ENCODE measurements at places on chromosomes 1 and 21. TPM values are rescaled to one million over a fixed set of nuclear protein-coding genes. Genes with fewer than 3 reads are reported as not detected.
A peak's percentile ranks its signal among the peaks of the same experiment; 100 is the strongest.

The AUNIP gene
- 15.1 TPM for total RNA-seq

DNA sequence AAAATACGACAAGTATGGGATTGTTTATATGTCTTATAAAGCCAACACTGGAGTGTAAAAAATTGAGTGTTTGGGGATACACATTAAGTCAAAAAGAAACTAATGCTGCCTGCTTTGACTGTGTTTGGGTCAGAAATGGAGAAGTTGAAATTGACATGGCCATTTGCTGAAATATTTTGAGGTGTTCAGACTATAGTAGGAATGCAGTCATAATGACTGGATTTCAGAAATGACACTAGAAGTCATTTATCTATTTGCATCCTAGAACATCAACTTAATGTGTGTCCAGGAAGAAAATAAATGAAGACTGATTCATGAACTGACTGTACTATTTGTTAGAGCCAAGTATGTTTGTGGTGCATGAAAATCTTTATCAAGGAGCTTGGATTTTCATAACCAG is 28.4 kb downstream of the RASAL2 start:
- no peak for DNase-seq

The ARMH1 gene
- 144 TPM for total RNA-seq

DNA sequence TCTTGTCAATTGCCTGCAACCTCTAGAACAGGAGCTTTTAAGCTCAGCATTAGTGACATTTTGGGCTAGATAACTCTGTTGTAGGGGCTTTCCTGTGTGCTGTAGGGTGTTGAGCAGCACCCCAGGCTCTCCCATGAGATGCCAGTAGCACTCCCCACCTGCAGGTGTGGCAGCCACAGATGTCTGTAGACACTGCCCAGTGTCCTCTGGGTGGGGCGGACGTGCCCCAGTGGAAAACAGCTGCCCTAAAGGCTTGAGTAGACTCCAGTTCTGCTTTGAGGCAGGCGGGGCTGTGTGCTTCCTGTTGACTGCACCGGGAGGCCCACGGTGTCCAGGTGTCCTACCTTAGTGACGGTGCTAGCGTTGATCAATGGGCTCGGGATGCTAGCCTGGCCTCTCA is 16.9 kb upstream of the PWP2 start:
- DNase-seq = no peak

- DNase-seq = no peak
Observed at GRCh38 chr21:16509476-16509875, 779.7 kb downstream of the USP25 start.

DNA sequence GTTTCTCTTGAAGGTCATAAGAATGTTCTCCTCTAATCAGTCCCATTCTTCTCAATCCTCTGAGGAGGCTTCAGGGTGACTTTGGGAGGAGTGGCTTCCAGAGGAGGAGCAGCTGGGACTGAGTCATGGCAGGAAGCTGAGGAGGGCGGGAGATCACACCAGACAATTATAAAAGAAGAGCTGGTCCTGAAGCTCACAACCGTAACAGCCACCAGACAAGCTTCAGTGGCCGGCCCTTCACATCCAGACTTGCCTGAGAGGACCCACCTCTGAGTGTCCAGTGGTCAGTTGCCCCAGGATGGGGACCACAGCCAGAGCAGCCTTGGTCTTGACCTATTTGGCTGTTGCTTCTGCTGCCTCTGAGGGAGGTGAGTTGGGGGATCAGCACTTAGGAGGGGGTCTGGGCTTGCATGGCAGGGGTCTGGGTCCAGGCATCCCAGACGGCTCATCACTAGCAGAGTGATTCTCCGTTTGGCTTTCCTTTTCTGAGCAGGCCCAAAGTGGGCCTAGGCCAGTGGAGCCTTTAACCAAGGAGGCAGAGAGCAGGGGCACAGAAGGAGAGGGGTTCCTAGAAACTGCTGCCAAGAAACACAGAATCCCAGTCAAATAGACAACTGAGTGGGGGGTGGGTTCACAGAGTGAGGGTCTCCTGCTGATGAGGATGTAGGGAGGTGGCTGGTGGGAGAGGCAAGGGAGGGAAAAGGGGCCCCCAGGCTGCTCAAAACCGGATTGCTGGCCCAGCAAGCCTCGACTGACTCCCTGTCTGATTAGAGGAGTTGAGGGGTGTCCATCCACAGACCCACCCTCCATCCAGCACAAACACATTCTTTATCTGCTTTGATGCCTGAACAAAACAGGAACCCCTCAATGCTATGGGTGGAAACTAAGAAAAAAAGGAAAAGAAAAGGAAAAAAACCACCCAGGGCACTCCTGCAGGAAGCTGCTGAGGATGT is at the start of gene ECM1:
Gene ECM1 (plus strand): TSS at position 198 of the 953 bp plus-strand sequence. CDS start 101 bp downstream, at position 299.
- DNase-seq = no peak

The VHLL gene
- not detected for total RNA-seq

GRCh38 chr1:8376358-8376840 is 58.5 kb downstream of the SLC45A1 start:
- DNase-seq = no peak

The LCE1D gene
- total RNA-seq = not detected

The CEP85 gene
- total RNA-seq = 28.1 TPM

DNA sequence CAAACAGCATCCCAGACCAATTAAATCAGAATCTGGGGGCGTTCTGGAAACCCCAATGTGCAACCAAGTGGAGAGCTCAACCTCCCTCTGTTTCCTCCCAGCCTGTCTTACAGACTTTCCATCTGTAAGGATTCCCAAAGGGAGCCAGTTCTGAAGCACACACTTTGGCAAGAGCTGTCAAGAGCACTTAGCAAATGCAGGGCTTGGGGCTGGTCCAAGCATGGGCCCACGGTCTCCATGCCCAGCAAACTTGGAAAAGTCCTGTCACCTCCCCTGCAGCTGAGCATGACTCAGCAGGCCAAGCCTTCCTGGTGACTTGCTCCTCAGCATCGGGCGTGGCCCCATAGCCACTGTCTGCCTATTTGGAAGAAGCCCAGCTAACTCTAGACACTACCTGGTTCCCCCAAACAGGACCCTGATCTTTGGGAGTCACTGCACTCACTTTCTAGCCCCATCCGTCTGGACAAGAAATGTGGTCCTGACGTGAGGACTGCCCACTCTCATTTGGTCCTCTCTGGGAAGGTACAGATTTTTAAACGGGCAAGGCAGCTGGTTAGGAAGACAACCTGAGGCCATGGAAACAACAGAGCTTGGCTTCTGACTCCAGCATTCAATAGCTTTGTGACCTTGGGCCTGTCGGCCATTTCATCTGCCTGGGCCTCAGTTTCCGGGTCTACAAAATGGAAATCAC is 16.9 kb downstream of the SLC2A1 start:
- DNase-seq = no peak

GRCh38 chr21:38661197-38661871 is 144.4 kb upstream of the ETS2 start:
- DNase-seq = peak; percentile 20

The ERICH3 gene
- total RNA-seq = not detected

The TNFRSF18 gene
- total RNA-seq = 52.5 TPM

GRCh38 chr1:180643693-180644092 is 11.9 kb downstream of the XPR1 start:
- DNase-seq = no peak

DNA sequence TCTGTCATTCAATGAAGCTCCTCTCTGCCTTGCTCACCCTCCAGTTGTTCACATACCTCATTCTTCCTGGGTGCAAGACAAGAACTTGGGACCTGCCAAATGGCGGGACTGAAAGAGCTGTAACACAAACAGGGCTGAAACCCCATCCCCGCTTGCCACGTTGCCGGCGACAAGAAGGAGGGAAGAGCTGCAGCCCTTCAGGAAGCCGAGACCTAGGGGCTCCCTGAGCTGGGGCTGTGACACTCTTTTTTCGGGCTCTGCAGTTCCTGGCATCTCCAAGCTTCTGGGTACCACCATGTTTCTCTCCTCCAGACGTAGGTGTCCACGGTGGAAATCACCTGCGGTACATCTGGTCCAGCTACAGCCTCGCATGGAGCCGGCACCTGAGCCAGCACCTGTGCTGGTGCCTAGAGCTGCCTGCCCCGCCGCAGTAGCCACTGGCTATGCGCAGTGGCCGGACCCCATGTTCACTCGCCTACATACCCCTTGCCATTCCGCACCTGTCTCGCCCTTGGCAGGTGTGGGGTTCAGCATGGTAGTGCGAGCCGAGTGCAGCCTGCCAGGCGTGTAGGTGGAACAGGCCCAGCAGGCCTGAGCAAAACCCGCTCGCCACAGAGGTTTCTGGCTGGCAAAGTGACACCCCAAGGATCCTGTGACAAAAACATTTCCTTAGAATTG is 367.0 kb upstream of the NEGR1 start:
- no peak for DNase-seq

DNA sequence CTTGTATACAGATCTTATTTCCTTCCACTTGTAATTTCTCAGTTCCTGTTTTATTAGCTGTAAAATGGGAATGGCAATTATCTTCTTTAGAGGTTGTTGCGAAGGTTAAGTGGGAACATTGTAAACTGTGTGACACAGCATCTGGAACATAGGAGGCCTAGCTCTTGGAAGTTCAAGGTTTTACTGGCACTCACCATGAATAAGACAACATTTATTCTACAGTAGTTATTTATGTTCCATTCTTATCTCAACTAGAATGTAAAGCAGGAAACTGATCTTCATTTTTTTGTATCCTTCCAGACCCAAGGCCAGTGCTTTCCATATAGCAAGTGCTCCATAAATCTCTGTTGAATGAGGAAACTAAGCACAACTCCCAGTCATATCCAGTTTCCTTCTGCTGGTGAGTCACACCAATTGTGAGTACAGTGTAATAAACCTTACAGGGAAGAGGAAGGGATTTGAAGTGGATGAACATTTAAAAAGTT is 1.4 kb downstream of the BCL10 start:
- no peak for DNase-seq

The OR2L13 gene
- total RNA-seq = not detected

The FAM177B gene
- total RNA-seq = not detected

DNA sequence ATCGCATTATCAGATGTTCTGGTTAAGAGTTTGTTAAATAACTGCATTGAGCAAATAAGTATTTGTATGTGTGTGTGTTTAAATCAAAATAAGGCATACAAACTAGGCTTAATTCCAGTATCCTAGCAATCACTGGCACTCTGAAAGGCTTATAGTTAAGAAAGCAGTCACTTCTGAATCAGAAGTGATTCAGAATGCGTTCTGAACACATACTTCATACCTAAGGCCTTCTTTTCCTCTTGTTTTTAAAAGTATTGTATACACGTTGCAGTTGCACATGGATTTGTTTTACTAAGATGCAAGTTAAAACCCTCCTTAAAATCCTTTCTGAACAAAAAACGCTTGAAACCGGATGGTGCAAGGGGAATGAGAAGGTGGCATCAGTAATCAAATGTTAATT is 238.4 kb upstream of the DMRTA2 start:
- no peak for DNase-seq

The TPR gene
- total RNA-seq = 116 TPM

The PADI1 gene
- total RNA-seq = not detected

GRCh38 chr1:22709891-22710700 is 543 bp upstream of the EPHB2 start:
- no peak for DNase-seq

Data from activated naive CD8-positive, alpha-beta T cell treated with anti-CD3 and anti-CD28 coated beads for 36 hours (primary cell).